Activated T-helper 1 cell treated with anti-CD3 and anti-CD28 coated beads, Interleukin-2, amount 50 U/mL, for 16 hours (primary cell): ENCODE measurements at places on chromosomes 7 and 10.
A peak's percentile ranks its signal among the peaks of the same experiment; 100 is the strongest.

GRCh38 chr10:33306701-33307519 is 27.6 kb downstream of the NRP1 start:
- no peak for DNase-seq

GRCh38 chr10:80497187-80498077 is 40.3 kb upstream of the SH2D4B start:
- DNase-seq = no peak

- no peak for DNase-seq
These were observed 2.4 kb upstream of the GLCCI1 start for GRCh38 chr7:7966141-7966734.

DNA sequence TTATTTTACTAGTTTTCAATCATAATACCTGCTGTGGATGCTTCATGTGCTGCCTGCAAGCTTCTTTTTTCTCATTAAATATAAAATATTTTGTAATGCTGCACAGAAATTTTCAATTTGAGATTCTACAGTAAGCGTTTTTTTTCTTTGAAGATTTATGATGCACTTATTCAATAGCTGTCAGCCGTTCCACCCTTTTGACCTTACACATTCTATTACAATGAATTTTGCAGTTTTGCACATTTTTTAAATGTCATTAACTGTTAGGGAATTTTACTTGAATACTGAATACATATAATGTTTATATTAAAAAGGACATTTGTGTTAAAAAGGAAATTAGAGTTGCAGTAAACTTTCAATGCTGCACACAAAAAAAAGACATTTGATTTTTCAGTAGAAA is 103.0 kb downstream of the PTEN start:
- DNase-seq = no peak

DNA sequence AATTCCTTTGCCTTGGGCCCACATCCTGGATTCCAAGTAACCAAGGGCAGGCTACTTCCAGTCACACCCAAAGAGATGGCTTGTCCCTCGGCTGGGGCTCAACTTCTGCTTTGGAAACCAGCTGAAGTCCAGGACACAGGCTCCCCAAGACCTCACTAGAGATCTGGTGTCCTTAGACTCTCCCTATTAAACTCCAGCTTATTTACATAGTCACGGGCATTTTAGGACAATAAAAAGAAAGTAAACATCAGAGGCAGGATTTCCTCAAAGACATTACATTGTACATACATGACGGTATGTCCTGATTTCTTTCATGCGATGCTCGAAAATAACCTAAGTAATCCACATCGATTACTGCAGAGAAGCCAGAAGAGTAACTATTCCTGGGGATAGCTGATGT is 461.5 kb upstream of the C7orf33 start:
- no peak for DNase-seq

DNA sequence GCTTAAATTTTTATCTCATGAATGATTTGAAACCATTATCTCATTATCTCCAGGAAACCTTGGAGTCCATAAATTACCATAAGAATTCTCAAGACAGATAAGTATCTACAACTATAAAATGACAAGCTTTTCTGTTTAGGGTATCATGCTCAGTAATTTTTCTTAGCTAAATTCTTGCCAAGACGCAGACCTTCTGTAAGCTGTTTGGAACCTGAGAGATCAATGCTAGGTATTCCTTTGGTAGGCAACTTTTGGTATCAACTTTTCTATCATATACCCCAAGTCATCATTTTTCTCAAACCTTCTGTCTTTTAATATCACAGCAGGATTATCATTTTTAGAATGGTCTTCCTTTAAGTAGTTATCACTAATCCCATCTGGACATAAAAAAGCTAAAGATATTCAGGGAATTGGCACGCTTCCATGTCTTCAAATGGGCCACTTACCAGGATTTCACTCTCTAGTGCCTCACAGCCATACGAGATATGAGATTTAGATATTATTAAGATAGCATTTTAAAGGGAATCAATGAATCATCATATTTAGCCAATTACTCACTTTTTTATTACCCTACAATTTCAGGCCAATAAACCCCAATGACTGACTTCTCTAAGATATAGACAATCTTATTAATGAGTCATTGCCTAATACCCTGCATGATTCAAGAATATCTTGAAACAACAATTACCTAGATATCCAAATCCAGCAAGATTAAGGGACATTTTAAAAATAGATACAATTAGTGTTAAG is 544.1 kb downstream of the HTR7 start:
- DNase-seq = no peak

DNA sequence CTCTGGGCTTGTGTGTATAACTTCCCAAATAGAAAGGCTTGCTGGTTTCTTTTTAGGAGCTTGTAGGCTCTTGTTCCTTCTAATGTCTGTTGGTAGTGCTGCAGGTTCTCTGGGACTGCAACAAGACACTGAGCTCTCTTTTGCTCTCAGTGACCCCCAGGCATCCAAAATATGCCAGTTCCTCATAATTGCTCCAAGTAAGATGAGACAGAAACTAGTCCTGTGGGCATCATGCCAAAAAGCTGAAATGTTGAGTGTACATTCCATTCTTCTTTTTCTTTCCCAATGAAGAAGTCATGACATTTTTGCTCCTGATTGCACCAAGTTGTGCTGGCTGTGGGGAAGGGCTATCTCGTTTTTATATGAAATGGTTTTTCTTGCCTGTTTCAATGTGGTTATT is 7.1 kb upstream of the BTBD16 start:
- DNase-seq = no peak

- DNase-seq = no peak
These were observed 23.5 kb downstream of the TMEM273 start for GRCh38 chr10:49164559-49165188.

GRCh38 chr10:133058331-133059092 is 29.2 kb upstream of the ADGRA1 start:
- DNase-seq = no peak

DNA sequence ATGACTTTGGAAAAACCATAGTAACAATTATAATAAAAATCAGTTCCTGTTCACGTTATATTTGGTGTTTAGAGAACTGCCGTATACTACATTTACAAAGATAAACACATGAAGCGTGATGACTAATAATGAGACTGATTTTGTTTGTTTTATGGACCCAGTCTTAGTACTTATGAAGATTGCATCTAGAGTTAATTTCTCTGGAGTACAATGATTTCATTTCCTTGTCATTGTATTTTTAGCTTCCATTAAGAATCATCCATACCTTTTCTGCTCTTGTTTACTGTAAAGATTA is 2.9 kb downstream of the RBM20 start:
- no peak for DNase-seq

- no peak for DNase-seq
These were observed 210.3 kb downstream of the GLI3 start for GRCh38 chr7:42026622-42027197.

DNA sequence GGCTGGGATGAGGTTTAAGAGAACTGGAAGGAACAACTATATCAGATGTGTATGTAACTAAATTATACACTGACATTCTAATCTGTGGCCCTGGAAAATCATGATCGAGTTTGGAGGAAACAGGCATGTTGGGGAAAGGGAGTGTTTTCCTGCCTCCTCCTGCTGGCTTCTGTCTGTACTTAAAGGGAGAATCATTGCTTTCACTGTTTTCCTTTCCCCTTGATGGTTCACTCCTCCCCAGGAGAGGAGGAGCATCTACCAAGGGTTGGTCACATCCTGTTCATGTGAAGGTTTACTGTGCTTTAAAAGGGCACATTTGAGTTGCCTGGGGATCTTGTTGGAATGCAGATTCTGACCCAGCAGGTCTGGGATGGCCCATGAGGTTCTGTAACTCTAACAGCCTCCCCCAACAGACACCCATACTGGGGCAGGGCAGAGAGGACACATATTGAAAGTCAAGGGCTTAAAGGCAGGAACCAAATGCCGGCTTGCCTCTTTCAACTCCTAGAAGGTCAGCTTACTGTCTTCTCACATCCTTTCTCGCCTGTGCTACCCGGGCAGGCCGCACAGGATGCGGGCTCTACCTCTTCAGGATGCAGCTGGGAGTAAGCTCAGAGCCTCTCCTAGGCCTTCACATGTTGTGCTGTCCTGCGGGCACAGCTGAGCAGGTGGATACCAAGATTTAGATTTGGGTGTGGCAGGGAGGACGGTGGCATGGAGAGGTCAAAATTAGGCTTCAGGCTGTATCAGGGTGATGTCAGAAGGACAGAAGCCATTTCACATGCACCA is 694.8 kb downstream of the KCNMA1 start:
- no peak for DNase-seq

- DNase-seq = no peak
These were observed 46.1 kb upstream of the ZMIZ1 start for GRCh38 chr10:79022565-79023230.

DNA sequence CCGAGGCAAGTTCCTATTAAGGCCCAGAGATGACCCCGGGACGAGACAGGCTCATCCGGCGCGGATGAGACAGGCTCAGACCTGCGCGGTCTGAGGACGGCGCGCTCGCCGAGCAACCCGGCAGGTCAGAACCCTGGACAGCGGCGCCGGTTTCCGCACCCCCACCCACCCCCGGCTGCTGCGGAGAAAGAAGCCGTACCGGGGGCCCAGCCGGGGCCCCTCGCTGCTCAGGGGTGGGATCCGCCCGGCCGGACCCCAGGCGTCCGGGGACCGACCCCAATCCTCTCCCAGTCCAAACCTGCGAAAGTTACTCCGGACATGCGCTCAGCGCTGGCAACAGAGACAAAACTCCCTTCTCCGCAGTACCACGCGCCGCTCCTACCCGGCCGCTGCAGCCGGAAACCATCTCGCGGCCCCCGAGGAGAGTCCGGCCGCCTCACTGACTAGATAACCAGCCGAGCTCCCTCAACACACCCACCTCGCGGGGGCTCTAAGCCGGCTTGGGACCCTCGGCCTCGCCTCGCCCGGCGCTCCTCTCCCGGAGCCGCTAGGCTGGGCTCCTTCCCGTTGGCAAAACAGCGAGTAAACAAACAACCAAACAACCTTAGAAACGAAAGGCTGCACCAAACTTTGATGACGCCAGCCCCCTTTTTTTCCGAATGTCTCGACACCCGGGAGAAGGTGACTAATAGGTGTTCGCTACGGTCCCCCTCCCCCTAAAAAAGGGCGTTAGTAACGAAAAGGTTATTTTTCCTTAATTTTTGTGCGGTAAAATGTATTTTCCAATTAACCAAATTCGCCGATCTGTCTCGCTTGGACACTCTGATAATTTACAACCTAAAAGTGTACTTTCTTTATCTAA is 2.3 kb upstream of the DRGX start:
- DNase-seq = peak; percentile 21

DNA sequence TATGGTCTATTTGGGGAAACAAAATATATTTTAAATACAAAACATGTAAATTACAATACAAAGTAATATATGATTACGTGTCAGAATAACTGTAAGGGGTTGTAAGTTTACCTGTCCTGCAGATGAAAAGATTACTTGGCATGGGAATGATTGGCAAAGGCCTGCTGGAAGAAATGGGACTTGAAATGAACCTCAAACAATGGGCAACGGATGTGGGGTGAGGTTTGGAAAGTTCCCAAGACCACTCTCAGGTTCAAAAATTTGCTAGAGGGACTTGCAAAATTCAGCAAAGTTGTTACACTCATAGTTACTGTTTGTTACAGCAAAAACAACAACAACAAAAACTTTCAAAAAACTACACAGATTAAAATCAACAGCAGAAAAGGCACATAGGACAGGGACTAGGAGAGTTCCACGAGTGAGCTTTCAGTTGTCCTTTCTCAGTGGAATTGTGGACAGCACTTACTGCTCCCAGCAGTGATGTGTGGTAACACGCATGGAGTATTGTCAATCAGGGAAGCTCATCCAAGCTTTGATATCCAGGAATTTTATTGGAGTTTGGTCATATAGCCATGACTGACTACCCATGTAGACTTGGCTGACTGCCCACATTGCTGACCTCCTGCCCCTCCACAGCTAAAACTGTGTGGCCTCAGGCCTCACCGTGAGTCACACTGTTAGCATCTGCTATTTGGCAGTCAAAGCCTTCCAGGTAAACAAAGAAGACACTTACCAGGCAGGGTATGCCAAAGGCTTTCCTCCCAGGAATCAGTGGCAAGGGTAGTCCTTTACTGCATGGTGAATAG is 43.8 kb downstream of the EXOC6 start:
- no peak for DNase-seq

GRCh38 chr7:877312-878232 is 1.2 kb downstream of the GET4 start:
- DNase-seq = no peak

- DNase-seq = no peak
These were observed 168.0 kb downstream of the SNX10 start for GRCh38 chr7:26459540-26460193.

DNA sequence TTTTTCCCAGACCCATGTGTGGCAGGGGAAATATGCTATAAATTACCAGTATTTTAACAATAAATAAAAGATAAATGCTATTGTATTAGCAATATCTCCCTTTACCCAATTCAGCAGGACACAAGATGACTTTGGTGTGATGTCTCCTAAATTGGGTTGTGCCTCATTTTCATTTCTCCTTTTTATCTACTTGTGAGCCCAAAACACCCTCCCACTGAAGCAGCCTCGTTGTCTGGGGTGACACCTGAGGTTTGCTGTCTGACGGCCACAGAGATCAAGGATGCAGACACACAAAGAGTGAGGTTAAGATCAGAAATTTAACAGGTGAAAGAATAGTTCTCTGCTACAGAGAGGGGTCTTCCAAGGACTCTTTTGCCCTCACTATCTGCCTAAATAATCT is 27.1 kb upstream of the CC2D2B start:
- DNase-seq = no peak

DNA sequence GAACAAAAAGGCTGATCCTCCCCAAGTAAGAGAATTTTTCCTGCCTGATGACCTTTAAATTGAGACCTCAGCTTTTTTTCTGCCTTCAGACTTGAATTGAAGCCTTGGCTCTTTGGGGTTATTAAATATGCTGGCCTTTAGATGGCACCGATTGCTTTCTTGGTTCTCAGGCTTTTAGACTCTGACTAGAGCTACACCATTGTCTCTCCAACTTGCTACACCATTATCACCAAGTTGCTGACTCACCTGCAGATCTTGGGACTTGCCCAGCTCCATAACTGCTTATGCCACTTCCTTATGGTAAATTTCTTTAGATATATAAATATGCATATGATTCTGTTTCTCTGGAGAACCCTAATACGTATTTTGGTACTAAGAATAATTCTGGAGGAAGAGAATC is 3.1 kb upstream of the ABCA13 start:
- DNase-seq = no peak

DNA sequence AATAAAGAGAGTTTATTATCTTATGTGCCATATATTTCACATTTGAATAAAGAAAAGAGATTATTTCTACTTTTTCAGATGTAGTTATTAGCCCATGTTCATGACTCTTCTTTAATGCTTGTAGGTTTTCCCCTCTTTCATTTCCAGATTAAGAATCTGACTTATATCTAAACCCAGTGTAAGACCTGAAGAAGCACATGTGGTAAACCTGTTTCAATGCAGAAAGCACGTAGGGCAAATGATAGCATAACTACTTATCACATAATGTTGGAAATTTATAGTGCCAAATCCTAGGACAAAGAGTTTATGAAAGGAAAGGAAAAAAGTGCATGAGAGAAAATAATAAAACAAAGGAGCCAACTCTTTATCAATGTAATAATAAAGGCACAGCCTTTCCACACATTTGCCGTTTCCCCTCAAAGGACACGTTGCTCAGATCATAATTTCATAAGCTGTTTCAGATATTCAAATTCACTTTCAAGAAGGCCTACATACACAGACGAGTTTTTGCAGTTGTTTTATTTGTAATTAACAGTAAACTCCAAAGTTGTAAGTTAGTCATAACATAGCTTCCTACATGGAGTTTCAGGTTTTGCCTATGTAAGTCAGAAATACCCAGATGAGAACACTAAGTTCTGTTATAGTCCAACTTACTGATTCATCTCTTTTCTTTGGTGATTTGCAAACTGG is 88.8 kb upstream of the MDFIC start:
- no peak for DNase-seq
